ENCODE measurements at places on chromosomes 16 and 17.
A peak's percentile ranks its signal among the peaks of the same experiment; 100 is the strongest.

DNA sequence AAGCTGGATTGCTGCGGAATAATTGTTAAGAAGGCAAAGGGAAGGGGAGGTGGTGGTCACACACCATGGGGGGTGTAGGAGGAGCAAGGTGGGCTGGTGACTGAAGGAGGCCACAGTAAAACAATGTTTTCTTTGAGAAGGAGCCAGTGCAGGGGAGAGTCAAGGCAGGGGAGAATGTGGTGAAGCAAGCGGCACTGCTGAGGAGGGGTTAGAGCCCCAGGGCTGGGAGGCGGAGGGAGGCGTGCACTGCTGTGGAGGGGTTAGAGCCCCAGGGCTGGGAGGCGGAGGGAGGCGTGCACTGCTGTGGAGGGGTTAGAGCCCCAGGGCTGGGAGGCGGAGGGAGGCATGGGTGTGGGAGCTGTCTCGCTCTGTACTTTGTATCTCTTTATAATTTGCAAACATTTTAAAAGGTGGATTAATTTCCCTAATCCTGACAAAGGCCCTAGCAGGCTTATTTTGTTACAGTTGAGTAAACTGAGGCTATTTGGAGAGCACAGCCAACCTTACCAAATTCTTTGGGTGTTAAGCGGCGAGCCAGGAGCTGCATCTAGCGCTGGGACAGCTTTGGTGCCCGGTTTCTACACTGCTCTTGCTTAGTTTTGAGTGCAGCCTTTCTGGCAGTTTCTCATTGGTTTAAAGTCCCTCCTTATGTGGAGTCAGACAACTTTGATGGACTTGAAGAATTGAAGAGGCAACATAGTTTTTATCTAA lies 20.9 kb downstream of the RPTOR start:
- DNase-seq = no peak

DNA sequence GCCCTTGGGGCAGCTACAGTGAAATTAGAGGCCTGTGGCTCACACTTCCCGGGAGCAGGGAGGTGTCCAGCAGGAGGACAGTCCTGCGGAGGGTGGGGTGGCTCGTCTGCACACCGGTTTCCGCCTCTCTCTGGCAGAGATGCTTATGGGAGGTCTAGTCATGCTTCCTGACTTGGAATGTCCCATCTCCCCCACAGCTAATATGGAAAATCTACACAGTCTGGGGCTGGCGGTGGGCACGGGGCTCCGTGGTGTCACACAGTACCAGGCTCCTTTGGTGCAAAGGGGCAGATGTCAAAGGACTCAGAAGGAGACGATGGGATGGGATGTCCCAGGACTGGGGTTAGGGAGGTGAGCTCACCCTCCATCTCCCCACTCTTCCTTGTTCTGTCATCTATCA lies 44.1 kb upstream of the DOC2B start:
- DNase-seq = no peak

- DNase-seq = no peak
These were observed 20.6 kb downstream of the CHAD start for GRCh38 chr17:50447870-50448595.

GRCh38 chr17:81898029-81898866 lies 3.8 kb upstream of the NPB start:
- DNase-seq = no peak

- no peak for DNase-seq
These were observed 87.6 kb downstream of the SPACA3 start for GRCh38 chr17:33079201-33079600.

DNA sequence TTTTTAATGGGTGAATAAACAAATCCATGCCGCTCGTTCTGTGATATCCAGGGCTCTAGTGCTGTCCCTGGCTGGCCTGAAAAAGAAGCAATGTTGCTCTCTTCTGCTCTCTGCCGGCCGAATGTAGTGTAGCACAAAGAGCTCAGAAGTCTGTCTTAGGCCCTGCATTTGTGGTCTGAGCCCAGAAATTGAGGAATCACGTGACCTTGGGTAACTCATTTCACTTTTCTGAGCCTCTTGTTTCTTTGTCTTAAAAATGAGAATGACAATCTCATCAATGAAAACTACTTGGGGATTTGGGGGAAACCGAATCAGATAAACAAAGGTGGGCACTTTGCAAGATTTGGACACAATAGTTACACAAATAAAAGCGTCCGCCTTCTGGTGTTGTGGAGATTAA lies 381.6 kb upstream of the ASIC2 start:
- DNase-seq = peak; percentile 21

GRCh38 chr17:17713839-17714238 lies 32.6 kb downstream of the RAI1 start:
- no peak for DNase-seq

DNA sequence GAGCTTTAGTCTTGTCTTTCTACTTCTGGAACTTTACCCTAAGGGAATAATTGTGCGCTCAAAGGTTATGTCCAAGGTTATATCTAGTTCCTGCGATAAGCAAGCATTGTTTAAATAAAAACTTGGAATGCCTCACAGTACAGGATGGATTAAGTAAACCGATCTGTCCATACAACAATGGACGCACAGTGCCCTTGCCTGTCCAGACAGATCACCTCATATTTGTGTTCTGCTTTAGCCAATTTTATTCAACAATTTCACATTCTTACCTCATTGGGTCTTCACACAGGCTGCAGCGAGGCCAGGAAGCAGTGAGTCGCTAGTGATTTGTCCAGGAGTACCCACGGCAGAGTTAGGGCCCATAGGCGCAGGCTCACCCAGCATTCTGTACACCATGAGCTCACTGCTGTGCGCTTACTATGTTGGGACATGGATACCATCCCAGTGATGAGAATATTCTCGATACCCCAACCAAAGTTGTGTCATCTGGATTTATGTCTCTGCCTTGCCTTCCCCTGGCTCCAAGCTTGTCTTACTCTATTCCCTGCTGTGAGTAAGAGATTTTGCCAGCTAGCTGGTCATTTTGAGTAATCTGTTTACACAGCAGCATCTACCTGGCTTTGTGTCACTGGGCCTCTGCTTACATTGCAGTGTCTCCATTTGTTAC lies 39.8 kb downstream of the USP43 start:
- DNase-seq = no peak

DNA sequence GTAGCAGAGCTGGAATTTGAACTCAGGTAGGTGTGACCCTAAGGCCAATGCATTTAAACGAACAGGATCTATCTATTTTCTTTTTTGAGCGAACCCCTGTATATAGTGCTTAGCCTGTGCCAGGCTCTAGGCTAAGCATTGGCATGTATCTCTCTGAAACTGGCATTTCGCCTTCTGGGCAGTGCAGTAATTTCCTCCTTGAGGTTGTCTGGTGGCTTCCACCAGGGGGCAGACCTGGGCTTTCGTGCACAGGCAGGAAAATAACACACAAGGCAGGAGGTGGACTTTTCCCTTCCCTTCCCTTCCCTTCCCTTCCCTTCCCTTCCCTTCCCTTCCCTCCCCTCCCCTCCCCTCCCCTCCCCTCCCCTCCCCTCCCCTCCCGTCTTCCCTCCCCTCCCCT lies 34.4 kb upstream of the PRKCB start:
- peak; percentile 32 for DNase-seq

- no peak for DNase-seq
These were observed 20.2 kb downstream of the CRISPLD2 start for GRCh38 chr16:84839956-84840355.

- DNase-seq = no peak
These were observed at the start of gene MYH2 for GRCh38 chr17:10549096-10549842. Gene MYH2, minus strand, starts transcription at chr17:10549658. Its CDS starts 1,738 bp downstream, at chr17:10547920.

Data from SW 1271 (cell line).